ENCODE measurements at places on chromosomes 12 and 14.

DNA sequence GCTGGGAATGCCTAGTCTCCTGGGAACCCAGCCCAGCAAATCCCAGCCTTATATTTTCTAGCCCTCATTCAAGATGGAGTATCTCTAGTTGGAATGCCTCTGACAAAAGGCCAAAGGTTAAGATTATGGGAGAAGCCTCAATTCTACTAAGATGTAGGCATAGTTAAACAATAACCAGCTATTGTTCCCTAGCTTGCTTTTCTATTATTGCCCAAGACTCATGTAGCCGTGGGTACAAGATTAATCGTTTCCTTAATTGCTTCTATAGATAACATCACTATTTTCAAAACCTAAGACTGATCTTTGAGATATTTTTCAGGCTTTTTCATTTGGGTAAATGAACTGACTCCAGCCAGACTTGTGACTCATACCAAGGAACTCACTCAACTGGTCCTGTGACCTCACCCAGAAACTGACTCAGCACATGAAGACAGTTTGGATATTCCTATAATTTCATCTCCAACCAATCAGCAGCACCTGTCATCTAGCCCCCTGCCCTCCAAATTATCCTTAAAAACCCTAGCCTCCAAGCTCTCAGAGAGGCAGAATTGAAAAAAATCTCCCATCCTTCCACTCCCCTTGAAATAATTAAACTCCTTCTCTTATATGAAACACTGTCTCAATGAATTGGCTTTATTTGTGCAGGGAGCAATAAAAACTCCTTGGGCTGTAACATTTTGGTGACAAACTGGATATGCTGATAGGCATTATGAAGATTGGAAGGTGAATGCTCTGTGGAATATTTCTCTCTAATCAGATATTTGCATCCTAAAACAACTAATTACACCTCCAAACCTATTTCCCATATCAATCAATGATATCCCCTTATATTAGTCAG is 589.0 kb downstream of the C12orf50 start:
- no peaks in the 10 kb centered on the region for H3K4me1 ChIP-seq
- H3K36me3 ChIP-seq = no peaks in the 10 kb centered on the region
- H3K4me3 ChIP-seq = no peak overlapping the region
- H3K27ac ChIP-seq = no peak overlapping the region
- DNase-seq = no peak
- H3K27me3 ChIP-seq = no peaks in the 10 kb centered on the region

DNA sequence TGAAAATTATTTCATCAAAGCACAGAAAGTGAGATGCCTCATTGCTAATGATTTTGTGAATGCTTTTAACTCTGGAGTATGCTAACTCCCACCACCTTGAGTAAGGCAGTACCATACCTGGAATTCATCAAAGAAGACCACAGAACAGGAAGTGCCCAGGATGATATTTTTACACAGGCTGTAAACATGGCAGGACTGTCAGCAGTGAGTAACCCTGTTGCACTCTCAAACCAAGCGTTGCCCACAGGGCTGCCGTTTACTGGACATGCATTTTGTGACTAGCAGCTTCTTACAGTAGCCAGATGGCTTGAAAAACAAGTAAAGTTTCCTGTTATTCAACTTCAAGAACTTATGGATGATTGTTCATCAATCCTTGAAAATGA is 42.4 kb downstream of the RALGAPA1 start:
- H3K36me3 ChIP-seq = no peaks in the 10 kb centered on the region
- H3K27ac ChIP-seq = no peak overlapping the region
- no peak overlapping the region for H3K4me3 ChIP-seq
- no peaks in the 10 kb centered on the region for H3K4me1 ChIP-seq
- no peaks in the 10 kb centered on the region for H3K27me3 ChIP-seq

DNA sequence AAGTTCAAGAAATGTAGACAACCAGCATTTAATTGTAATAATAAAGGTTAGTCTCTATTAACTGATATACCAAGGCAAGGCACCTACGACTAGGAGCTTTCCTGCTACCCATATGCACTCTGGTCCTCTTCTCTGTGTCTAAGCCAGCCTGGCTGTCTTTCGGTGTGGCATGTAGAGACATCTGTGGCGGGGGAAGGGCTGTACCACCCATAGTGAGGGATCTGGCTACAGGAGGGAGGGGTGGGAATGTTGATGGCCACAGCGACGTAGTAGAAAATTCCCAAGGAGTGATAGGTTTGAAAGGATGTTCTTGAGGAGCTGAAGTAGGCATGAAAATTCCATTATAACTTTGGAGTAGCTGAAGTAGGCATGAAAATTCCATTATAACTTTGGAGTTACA is 344.2 kb downstream of the ATP23 start:
- H3K27me3 ChIP-seq = no peaks in the 10 kb centered on the region
- H3K36me3 ChIP-seq = no peaks in the 10 kb centered on the region
- no peaks in the 10 kb centered on the region for H3K4me1 ChIP-seq

DNA sequence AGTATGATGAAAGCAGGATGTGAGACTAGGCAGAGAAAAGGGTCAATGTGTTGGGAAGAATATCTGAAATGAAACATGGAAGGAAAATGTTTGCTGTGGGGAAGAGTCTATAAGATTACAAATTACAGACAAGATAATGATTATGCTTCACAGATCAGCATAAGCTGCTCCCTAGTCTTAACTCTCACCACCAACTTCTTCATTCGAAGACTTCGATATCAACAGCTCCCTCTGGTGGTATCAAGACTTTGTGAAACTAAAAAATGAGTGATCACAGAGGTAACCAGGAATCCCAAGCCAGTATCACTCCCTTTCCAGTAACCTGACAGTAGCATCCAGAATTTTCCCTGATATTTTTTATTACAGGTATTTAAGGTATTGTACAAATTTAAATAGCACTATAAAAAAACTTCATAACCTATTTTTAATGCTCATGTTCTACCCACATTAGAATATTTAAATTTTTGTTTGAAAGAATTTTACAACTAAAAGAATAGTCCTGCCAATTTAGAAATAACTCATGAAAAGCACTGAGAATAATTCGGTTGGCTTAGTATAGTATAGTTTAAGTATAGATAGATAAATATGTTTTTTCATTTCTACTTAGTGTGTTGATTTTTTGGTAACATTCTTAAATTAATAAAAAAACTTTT is 84.4 kb downstream of the C2CD5 start:
- H3K36me3 ChIP-seq = no peaks in the 10 kb centered on the region
- no peak overlapping the region for H3K4me3 ChIP-seq
- no peaks in the 10 kb centered on the region for H3K4me1 ChIP-seq
- no peak overlapping the region for H3K27ac ChIP-seq
- H3K27me3 ChIP-seq = no peaks in the 10 kb centered on the region

Measured in ascending aorta (tissue), 2 donors.